GM19239 (cell line): ENCODE measurements at places on chromosomes 2 and 18.

- no peak for DNase-seq
Measured at GRCh38 chr18:40607542-40608148, 1347.4 kb upstream of the PIK3C3 start.

DNA sequence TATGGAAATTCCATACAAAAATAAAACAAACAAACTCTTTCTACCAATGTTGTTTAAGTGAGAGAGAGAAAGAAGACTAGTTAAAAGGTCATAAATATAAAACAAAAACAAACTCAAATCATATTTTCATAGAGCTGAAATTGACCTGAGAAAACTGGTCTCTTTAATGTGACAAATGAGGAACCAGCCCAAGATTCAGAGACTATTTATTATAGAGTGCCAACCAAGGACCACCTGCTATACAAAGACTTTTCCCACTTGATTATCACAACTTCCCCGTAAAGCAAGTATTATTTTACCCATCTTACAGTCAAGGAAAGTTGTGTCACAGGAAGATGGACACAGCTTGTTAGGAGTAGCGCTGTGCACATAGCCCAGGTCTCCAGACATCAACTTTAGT lies 13.3 kb downstream of the ANKRD44 start:
- no peak for DNase-seq

- DNase-seq: no peak
Measured at GRCh38 chr2:115161771-115162493, 719.5 kb downstream of the DPP10 start.

DNA sequence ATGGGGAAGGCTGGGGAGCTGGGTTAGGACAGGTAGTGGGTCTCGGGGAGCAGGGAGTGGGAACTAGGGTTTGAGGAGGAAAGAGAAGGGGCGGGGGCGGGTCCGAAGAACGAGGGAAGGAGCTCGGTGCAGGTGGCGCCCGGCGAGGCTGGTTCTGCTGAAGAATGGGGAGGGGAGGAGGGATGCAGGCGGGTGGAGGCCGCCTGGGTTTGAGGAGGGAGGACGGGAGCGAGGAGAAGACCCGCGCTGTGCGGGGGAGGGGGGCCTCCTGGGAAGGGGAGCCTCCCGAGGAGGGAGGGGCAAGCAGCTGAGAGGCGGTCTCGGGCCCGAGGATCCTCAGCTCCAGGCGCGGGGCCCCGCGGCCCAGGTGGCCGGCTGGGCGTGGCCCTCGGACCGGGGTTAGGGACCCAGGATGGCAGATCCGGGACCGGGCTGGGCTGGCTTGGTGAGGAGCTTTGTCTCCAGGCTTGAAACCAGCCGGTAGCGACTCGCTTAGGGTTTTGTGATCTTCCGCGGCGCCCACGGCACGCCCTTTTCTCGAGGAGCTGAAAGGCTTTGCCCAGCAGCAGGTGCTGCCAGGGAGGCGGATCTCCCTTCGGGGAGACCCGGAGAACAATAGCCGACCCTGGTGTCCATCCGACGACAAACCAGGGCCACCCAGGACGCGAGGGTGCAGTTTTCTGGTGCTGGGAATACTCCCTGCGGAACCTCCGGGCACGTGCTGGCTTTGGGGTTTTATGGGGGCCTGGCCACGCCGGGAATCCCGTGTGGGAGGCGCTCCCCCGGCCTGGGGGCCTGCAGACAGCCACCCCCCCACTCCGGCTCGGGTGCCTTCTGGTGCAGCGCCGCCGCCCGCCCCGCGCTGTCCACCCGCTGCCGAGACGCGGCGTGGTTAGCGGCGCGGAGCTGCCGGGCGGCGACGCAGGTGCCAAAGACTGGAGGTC lies 1.4 kb downstream of the DPYSL5 start:
- DNase-seq: no peak

DNA sequence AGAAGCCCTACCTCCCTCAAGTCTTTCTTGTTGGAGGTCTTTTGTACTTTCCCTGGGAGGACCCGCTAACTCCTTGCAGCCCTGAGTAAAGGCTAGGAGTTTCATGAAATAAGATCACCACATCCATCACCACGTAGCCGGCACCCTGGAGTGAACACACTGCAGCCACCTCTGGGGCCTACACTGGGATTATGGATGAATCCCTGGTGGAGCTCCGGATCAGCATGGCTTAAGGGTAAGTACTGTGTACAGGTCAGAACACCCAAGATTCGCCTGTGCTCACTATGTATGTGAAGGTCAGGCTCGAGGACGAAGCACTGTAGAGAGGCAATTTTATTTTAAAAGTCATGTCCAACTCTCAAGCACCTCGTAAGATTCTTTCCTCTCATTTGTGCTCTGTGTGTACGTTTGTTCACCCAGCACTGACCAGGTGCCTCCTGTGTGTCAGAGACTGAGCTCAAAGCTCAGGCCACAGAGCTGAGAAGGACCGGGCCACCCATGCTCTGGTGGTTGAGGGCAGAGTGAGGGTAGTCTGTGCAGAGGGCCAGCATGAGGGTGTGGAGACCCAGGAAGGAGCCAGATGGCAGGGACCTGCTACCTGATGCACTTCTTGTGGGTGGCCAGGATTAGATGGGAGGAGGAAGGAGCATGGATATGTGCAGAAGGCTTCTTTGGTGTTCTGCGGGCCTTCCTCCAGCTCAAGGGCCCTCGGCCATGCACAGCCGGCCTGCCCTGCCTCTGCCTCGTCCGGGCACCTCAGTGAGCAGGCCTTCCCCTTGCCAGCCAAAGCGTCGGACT lies 66.7 kb upstream of the TFCP2L1 start:
- no peak for DNase-seq
